Skeletal muscle tissue (tissue), 5 donors: ENCODE measurements at places on chromosomes 5 and 9. TPM values are rescaled to one million over a fixed set of nuclear protein-coding genes. Genes with fewer than 3 reads are reported as not detected.

SPATA31D4 gene
- not detected for total RNA-seq

SEMA5A gene
- total RNA-seq: 25.1 TPM

PCDHB11 gene
- total RNA-seq: 4.2 TPM

TAF11L10 gene
- total RNA-seq: not detected

PCDHB2 gene
- 2.6 TPM for total RNA-seq

SPATA31A6 gene
- total RNA-seq: not detected

PCDHGB3 gene
- total RNA-seq: 3.1 TPM

KIF20A gene
- 8.9 TPM for total RNA-seq

KLHL3 gene
- total RNA-seq: 4.2 TPM

CATSPER3 gene
- 0.52 TPM for total RNA-seq

PCDHA1 gene
- not detected for total RNA-seq

ACTBL2 gene
- total RNA-seq: not detected

TPPP gene
- 3.7 TPM for total RNA-seq

SLC6A19 gene
- total RNA-seq: under 0.01 TPM

PCDHGA11 gene
- 6.8 TPM for total RNA-seq

SH3RF2 gene
- total RNA-seq: 3.7 TPM

PNPLA7 gene
- total RNA-seq: 1.0 TPM

TSSK1B gene
- total RNA-seq: not detected

FREM1 gene
- total RNA-seq: 17.2 TPM

SYK gene
- total RNA-seq: 4.7 TPM

MCTP1 gene
- 20.4 TPM for total RNA-seq

ANKRD18B gene
- not detected for total RNA-seq

PDE8B gene
- total RNA-seq: 1.0 TPM

ANKRD55 gene
- total RNA-seq: not detected

DMRT2 gene
- 23.5 TPM for total RNA-seq

FST gene
- 24.5 TPM for total RNA-seq

BARHL1 gene
- not detected for total RNA-seq

RASEF gene
- under 0.01 TPM for total RNA-seq

GLRA1 gene
- total RNA-seq: not detected

PRR16 gene
- 4.7 TPM for total RNA-seq

ARHGEF28 gene
- total RNA-seq: 8.4 TPM

GHR gene
- 16.7 TPM for total RNA-seq

SPINK13 gene
- total RNA-seq: not detected

RANBP3L gene
- total RNA-seq: 0.52 TPM

HAVCR2 gene
- total RNA-seq: 6.3 TPM

SUSD3 gene
- 2.6 TPM for total RNA-seq

LCP2 gene
- 6.8 TPM for total RNA-seq

TMEM38B gene
- 144 TPM for total RNA-seq

HACD4 gene
- 2.1 TPM for total RNA-seq

VLDLR gene
- total RNA-seq: 18.3 TPM

SH2D3C gene
- 15.1 TPM for total RNA-seq

NUTM2F gene
- not detected for total RNA-seq

PTGDS gene
- 4.2 TPM for total RNA-seq

SLC28A3 gene
- total RNA-seq: not detected

GPR107 gene
- 19.8 TPM for total RNA-seq
